Non-pigmented ciliary epithelial cell (primary cell): ENCODE measurements at places on chromosomes 4 and X.
A peak's percentile ranks its signal among the peaks of the same experiment; 100 is the strongest.

- no peak for DNase-seq
Measured at GRCh38 chr4:140947506-140947905, 185.8 kb downstream of the RNF150 start.

- no peak for DNase-seq
Measured at GRCh38 chr4:96681218-96681617, 841.3 kb downstream of the PDHA2 start.

DNA sequence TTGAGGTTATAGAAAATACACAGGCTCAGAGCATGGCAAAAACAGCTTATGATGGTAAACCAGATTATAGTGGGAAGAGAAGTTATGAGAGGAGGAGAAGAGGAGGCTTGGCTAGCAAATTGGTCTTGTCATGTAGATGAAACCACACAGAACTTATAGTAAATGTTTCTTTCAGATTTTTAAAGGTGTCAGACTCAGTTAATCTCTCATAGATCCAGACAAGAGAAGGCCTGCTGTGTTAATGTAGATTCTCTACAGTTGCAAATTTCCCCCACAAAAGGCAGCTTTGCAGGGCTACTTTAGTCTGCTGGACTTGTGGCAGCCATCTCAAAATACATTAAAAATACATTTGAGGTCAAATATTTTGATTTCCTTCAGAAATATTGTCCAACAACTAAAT is 1731.7 kb downstream of the ARAP2 start:
- DNase-seq = no peak

- no peak for DNase-seq
Measured at GRCh38 chrX:110086162-110086915, 83.4 kb downstream of the TMEM164 start.

- DNase-seq = no peak
Measured at GRCh38 chr4:123816462-123816861, 419.9 kb downstream of the SPRY1 start.

GRCh38 chrX:72712094-72712755 is 1.9 kb downstream of the PHKA1 start:
- no peak for DNase-seq

GRCh38 chr4:113845138-113845537 is 83.6 kb upstream of the CAMK2D start:
- DNase-seq = no peak

GRCh38 chr4:101790521-101791181 is at the start of gene BANK1:
Gene BANK1 (plus strand): TSS chr4:101790730. CDS start chr4:101790881, 151 bp downstream.
- DNase-seq = no peak

- no peak for DNase-seq
Measured at GRCh38 chr4:2102045-2102883, 43.1 kb downstream of the NAT8L start.

DNA sequence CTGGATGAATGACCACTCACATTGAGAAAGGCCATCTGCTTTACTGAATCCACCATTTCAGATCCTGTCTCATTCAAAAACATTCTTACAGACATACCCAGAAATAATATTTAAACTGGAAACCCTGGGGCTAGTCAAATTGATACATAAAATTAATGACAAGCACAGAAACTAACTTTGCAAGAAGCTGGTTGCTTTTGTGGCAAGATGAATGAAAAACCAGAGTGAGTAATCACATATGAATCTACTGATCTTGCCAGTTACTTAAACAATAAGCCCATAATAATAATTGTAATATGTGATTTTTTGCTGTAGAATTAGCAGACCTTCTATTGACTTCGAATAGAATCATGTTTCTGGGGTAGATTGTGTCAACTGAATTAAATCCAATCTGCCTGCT is 235.1 kb downstream of the PPARGC1A start:
- peak; percentile 14 for DNase-seq

DNA sequence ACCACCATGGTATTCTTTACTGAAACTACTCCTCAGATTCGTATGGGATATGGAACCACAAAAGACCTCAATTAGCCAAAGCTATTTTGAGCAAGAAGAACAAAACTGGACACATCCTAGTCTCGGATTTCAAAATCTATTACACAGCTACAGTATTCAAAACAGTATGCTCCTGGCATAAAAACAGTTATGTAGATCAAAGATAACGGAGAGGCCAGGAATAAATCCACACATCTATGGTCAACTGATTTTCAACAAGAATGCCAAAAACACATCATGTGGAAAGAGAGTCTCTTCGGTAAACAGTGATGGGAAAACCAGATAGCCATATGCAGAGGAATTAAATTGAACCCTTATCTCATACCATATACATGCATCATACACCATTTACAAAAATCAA is 155.3 kb downstream of the SPCS3 start:
- DNase-seq = no peak

DNA sequence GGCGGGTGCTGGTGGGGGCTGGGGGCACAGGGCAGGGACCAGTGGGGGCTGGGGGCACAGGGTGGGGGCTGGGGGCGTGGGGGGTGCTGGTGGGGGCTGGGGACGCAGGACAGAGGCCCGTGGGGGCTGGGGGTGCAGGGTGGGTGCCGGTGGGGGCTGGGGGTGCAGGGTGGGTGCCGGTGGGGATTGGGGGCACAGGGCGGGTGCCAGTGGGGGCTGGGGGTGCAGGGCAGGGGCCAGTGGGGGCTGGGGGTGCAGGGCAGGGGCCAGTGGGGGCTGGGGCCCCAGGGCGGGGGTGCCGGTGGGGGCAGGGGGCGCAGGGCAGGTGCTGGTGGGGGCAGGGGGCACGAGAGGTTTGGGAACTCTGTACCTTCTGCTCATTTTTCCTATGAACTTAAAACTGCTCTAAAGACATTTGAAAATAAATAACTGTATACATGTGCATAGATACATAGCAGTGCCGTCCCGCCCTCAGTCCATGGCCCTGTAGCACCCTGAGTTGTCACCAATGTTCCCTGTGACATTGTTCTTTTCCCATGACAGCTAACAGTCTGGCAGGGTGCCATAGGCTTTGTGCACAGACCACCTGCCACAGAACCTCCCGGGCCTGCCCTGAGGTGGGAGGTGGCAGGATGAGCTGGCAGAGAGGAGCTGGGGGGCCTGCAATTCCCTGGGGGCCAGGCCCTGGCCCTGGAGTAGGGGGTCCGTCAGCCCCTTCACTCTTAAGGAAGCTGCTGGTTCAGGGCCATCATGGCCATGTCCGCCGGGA is 35.6 kb upstream of the ADRA2C start:
- DNase-seq = no peak

DNA sequence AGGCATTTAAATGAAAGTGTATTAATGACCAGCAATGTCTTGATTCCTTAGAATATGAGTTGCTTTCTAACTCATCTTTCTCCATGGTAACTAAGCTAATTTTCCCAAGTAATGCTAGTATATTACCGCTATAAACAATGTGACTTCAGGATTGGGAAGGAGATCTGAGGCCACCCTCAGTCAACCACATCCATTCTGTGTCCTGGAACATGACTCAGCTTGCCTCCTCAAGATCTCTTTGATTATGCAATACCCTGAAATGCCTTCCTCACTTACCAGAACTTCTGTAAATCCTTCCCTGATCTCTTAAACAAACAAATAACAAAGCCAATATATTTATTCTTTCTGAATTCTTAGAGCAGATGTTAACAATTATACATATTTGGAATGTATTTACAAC is 1495.5 kb downstream of the PCDH18 start:
- DNase-seq = peak; percentile 79

DNA sequence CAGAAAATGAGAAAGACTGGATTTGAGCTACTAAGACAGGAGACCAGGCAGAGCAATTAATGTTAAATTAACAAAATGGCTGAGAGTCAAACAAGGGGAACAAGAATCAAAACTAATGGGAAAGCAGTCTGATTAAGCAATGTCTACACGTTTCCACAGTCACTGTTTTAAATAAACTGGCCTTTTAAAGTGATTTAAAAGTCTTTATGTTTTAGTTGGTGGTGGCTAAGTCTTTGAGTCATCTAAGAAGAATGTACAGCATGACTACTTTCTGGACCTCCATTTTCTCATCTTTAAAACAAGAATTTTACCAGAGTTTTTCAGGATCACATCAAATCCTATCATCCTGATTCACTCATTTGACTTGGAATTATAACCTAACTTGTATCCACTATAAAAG is 233.8 kb downstream of the ENOX2 start:
- peak; percentile 18 for DNase-seq

DNA sequence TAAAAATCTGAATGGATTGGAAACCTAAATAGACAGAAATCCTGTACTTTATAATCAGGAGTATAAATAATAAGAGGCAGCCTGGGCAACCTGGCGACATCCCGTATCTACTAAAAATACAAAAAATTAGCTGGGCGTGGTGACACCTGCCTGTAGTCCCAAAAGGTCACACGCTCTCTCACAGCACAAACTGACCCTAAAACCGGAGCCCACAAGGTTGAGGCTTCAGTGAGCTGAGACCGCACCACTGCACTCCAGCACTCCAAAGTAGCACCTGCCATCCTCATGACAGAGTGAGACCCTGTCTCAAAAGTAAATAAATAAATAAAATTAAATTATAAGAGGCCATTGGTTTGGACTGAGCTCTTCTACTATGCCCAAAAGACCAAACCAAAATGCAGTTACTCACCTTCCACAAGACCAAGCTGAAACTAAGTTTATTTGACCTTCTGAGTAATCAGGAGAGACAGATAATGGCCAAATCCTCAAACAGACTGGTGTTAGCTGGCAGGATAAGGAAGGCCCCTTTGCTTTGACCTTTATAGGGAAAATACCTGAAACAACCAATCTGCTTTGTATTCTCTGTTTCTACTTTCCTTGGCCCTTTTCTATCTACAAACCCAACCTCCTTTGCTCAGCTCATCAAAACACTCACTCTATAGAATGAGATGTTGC is 3.2 kb upstream of the GRSF1 start:
- DNase-seq = no peak

DNA sequence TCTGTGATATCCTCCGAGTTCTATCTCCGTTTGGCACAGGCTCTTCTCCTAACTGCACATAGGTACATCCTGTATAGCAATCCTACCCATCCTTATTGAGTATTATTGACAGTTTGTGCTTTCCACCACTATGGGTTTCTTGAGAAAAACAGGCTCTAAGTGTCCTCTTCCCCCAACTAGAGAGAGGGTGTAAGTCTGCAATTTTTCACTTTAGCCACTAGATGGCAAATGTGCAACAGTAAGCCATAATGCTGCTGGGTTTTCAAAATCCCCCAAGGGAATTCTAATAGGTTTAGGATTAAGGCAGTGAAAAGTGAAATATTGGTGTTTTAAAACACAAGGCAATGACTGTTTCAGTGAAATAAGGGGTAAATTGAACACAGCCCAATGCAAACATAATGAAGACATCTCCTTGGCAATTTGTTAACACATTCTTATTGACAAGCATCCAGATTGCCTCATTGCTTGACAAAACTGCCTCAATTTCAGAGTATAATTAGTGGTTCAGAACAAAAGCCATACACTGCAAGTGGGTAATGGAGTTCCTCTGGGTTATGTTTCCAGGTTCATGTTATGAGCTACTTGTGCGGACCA is 239.0 kb upstream of the HTR2C start:
- no peak for DNase-seq

DNA sequence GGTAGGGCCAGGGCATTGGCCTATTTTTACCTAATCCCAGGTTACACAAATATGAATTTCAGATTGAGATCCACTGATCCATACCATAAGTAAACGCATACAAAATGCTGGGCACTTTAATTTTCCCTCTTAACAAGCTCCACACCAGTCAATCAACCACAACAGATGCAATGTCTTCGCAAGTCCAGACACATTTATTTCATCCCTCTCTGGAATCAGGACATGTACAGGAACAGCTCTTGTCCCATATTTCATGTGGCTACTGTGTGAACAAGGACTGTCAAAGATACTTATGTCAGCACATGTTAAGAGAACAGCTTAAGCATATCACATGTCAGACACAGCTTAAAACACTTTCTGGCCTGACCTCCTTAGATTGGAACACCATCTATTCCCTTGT is 145.9 kb downstream of the PPP3CA start:
- DNase-seq = no peak

- DNase-seq = no peak
Measured at GRCh38 chr4:80206521-80207171, 9.3 kb downstream of the PRDM8 start.

DNA sequence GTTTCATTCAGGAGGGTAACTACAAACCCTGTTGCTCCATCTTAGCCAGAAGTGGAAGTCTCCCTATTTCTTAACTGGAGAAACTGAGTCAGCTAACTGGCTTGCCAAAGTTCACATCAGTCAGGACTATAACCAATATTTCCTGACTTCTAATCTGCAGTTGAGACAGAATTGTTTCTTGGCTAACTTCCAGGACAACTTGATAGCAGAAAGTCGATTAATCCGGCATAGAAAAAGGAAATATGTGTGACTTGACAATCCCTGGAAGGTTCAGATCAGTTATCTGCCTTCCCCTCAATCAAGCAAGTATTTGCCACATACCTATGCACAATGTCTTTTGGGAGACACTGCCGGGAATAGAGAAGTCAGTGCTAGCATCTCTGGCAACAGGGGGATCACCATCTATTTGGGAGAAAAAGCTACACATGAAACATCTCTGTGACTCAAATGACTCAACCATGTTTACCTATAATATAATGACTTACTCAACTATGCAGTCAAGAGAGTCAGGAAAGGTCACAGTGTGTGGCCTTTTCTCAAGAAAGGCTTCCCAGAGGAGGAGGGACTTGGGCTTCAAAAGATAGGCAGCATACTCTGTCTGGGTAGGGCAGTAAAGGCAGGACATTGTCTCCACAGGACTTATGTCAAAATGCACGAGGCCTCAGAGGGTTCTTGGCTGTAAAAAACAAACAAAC is 12.4 kb upstream of the LONRF3 start:
- DNase-seq = no peak

DNA sequence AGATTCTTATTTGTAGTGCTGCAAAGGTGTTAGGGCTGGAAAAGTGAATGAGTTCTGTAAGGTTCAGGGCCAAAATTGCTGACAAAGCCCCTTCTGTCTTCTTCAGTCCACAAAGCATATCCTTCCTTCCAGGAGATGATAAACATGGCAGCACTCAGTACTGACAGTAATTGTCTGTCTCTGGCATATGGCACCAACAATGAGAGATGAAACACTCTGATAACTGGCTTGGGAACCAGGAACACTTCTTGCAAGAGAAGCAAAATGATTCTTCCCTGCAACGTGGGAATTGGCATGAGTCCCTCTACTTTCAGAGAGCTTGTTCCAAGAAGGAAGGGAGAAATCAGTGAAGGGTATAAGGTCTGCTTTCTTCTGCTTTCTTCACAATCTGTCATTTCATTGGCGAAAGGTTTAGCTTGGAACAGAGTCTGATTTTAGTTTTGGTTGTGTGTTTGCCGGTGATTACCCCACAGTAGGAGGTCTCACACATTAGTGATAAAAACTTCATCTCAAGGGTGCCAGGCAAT is 963.3 kb downstream of the NLGN4X start:
- no peak for DNase-seq

DNA sequence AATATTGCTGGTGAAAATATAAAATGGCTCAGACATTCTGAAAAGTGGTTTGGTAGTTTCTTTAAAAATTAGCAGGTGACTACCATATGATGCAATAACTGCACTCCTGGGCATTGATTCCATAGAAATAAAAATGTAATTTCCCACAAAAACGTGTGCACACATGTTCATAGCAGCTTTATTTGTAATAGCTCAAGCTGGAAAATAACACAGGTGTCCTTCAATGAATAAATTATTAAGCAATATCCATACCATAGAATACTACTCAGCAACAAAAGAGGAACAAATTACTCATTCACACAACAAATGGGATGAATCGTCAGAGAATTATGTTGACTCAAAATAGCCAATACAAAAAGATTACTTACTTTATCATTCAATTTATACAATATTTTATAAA is 893.7 kb upstream of the SLIT2 start:
- DNase-seq = no peak
